ENCODE measurements at places on chromosomes 1 and 21.

DNA sequence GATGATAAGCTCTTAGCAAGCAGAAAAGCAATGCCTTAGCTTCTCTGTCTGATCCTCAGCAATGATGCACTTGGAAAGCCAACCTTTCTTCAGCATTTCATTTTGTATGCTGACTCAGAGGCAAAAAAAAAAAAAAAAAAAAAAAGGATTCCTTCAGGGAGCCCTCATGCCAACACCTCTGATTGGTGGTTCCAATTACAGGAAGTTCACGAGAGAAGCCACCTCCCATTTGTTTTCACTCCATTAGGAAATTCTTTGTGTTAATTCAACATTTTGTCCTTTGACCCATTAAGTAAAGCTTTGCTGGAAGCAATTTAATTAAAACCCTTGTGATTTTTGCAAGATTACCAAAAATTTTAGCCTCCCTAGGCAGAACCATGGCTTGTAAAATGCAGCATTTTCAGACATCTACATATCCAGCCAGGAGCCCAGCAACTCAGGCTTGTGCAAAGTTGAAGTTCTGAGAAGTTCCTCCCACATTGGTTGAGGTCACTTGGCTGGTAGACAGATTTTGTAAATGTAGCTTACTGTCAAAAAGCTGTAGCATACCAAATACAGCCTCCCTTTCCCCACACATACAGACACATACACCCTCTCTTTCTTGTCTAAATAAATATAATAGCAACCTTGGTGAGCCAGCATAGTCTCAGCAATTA, 27.1 kb upstream of the VTCN1 start:
- no peak for DNase-seq

DNA sequence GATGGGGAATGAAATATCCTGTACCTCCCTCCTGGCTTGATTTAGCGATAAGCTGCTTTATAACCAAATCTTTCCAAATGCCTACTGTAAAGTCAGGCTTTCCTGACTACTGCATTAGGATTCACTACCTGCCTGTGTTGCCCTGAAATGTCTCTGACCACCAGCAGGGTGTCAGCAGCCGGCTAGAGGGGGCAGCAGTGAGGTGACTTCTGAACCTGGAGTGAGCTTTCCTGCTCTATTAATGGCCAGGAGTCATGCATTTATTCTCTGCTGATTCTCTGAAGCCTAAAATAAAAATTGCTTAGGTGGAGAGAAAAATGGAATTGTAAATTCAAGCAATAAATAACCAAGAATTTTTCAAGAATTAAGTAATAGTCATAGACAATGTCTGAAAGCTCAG, 2.5 kb downstream of the BACE2 start:
- DNase-seq: no peak

- no peak for DNase-seq
Observed at GRCh38 chr1:22333516-22334121, 118.0 kb upstream of the ZBTB40 start.

DNA sequence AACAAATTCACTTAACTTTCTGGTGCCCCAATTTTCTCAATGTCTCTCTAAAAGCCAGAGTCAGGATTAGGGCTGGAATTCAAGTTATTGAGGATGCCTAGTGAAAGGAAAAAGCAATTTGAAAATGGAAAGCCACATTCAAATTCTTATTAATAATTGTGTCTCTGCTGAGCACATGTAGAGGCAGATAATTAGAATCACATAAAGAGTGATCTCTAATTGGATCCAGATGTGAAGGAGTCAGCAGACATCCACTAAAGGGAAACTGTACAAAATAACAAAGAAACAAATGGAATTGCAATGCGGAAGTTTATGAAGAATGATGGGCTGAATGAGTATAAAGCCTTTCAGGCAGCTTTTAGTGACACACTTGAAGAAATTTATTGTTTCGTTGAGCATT, 482.6 kb downstream of the TTLL7 start:
- DNase-seq: no peak

DNA sequence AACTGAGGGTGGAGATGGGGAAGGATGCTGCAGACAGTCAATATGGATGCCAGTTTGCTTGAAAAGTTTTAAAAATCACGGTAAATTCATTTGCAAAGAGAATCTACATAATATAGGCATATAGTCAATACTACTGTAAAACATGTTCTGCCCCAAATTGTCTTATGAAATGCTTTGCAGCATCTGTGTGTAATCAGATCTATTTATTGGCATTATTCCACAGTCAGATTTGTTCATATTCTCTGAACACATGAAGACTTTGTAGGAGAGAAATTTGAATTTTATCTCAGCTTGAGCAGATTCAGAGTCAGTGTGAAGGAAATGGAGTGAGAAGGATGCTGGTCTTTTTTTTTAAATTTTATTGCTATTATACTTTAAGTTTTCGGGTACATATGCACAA, 88.5 kb downstream of the PLPPR4 start:
- DNase-seq: no peak

DNA sequence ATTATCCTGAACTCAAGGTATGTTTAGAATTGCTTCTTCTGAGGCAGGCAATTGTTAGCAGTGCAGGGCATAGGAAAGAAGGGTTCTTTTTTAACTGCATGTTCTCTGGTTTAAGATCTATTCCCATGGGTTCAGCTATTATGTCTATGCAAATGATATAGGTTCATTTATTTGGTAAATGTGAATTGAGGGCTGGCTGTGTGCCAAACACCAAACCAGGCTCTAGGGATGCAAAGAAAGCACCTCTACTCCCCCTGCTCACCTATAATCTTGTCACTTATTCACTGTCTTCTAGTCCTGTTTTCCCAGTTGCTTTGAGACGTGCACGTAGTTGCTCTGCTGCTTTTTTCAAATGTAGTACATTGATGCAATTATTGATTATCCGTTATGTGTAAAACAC, 691 bp upstream of the KIFAP3 start:
- no peak for DNase-seq

DNA sequence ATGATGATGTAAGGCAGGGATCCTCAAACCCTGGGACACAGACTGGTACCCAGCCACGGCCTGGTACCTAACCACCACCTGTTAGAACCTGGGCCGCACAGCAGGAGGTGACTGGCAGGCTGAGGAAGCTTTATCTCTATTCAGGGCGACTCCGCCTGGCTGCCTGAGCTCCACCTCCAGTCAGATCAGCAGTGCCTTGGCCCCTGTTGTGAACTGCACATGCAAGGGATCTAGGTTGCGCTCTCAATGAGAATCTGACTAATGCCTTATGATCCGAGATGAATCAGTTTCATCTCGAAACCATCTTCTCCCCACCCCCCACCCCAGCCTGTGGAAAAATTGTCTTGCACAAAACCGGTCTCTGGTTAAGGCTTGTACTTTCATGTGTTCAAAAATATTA, 4.2 kb downstream of the RNPC3 start:
- DNase-seq: no peak

- DNase-seq: no peak
Observed at GRCh38 chr1:240319998-240320397, 228.3 kb downstream of the FMN2 start.

GRCh38 chr1:8161546-8162105, 135.5 kb upstream of the ERRFI1 start:
- DNase-seq: no peak

DNA sequence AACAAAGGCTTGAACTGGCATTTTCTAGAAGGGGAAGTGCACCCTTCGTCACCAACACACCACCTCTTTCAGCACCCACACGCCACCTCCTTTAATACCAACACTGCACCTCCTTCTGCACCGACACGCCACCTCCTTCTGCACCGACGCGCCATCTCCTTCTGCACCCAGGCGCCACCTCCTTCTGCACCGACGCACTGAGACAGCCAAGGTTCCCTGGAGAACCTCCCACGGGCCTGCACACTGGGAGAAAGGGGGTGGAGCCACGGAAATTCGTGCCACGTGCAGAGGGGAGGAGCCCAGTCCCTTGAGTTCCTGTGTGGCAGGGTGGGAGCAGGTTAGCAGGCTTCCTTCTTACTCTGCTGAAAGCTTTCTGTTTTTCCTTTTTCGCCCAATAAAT, 327.9 kb upstream of the C1orf174 start:
- no peak for DNase-seq

GRCh38 chr1:47511825-47512224, 74.0 kb downstream of the FOXD2 start:
- DNase-seq: no peak

DNA sequence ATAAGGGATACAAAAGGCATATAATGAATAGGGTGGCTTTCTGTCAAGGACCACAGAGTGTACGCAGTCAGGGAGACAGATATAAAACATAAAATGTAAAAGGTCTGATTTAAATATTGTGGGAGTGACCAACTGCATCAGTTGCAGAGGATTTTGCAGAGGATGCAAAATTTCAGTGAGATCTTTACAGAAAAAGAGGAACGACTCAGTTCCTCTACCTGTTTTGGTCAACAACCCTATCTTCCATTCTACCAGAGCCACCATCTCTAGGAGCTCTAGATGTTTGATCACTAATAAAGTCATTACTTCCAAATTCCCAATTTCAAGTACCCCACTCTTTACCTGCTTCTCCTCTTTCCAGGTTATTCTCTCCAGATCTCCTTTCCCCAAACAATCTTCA, 16.5 kb downstream of the SOD1 start:
- no peak for DNase-seq

DNA sequence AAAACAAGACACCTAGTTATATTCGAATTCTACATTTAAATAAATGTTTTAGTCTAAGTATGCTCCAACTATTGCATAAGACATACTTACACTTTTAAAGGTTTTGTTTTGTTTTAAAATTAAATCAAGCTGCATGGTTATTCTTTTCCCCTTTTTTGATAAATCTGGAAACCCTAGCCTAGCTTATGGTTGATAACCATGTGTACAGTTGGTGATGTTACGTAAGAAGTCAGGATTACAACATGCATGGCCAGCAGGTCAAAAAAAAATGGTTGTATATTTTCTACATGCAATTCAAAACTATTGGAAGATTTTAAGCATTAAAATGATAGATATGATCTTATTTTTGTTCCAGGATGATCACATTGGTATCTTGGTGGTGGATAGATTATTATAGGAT, 1600.6 kb downstream of the PLA2G4A start:
- no peak for DNase-seq

DNA sequence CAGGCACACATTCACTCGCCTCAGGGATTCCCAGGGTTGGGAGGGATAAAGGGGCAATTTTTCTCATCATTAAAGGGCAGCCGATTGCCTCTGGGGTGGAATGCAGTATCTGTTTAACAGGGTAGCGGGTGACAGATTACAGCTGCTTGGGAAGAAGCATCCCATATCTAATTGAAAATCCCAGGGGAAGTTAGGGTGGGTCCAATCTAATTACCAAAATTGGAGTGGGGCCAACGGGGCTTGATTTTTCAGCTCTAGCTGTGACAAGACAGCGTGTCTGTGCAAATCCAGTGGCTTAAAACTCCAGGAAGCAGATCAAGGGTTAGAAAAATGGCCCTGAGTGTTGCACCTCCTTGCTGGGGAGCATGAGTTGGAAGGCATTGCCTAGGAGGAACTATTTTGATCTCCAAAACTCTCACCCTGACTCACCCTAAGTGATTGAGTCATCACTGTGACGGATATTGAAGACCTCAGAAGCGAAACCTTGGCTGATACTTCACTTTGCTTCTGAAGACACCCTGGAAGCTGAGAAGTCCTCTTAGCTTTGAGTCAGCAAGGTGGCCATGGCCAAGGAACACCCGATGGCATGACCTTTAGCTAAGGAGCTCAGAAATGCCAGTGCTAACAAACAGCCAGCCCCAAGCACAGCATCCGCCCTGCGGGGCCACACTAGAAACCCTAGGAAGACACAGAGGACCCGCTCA, 46.0 kb downstream of the GRHL3 start:
- no peak for DNase-seq

GRCh38 chr1:186577216-186577615, 103.0 kb downstream of the PTGS2 start:
- DNase-seq: no peak

DNA sequence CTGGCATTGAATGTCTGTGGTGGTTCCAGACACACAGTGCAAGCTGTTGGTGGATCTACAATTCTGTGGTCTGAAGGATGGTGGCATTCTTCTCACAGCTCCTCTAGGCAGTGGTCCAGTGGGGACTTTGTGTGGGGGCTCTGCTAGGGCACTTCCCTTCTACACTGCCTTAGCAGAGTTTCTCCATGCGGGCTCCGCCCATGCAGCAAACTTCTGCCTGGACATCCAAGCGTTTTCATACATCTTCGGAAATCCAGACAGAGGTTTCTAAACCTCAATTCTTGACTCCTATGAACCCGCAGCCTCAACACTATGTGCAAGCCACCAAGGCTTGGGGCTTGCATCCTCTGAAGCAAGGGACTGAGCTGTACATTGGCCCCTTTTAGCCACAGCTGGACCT, 43.0 kb downstream of the RGS18 start:
- no peak for DNase-seq

DNA sequence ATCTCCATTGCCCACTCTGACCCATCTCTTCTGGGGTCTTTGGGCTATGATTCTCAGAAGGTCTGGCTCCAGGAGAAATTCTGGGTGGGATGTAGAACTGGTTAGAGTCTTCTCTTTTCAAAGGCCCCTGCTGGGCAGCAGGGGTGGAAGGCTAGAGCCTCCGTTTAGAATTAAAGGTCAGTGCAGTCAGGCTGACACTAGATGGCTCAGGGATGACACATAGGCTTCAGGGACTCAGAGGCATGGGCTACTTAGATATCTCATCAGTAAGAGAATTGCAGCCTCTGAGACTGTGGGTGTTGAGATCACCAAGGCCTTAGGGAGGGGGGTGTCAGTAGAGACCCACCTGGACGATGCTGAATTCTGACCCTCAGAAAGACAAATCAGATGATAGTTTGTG, 12.6 kb upstream of the PPM1J start:
- DNase-seq: no peak

- no peak for DNase-seq
Observed at GRCh38 chr1:61341426-61341825, 259.1 kb downstream of the NFIA start.

Data from stimulated activated CD8-positive, alpha-beta memory T cell treated with anti-CD3 and anti-CD28 coated beads, Interleukin-15, amount 100 ng/mL, for 4 hours (primary cell).